ENCODE measurements at places on chromosomes 12 and 14.

- no peak for DNase-seq
Observed at GRCh38 chr14:92539875-92540274, 26.3 kb downstream of the RIN3 start.

- DNase-seq = no peak
Observed at GRCh38 chr12:103799504-103799856, 41.6 kb downstream of the NT5DC3 start.

DNA sequence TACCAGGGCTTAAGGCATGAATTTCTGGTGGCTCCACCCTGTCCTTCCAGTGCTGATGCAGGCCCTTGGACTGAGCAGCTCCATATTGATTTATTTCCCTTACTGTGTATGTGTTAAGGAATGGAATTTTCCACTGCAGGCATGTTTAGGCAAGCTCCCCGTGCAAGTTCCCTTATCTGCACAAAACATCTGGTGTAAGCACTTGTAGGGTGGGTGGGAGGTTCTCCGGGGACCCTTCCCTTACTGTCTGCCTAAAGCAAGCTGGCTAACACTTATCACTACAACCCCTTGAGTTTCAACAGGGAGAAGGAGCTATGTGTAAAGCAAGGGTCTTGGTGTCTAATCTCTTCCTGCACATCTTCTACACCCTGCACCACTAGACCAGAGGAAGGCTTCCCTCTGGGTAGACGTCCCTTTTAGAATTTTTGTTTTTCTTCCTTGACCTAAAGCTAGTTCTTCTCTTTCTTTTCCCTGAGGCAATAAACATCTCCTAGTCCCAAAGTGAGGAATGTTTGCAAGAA, 22.0 kb upstream of the DRAM1 start:
- no peak for DNase-seq

DNA sequence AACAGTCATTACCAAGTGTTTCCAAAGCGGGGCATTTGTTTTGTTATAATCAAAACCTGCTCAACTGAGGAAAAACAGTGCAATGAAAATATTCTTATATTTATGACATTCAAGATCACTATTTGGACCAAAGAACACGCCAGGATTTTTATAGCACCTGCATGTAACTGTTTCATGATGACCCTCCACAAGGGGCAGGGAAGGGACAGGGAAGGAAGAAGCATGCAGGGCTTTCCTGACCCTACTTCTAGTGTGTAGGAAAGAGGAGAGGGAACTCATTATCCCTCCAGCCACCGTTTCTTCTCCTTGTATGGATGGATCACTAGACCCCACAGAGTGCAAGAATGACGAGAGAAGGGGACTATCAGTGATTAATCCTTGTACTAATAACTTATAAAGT, 49.4 kb downstream of the SPPL3 start:
- DNase-seq = no peak

GRCh38 chr14:78637908-78638475, 467.8 kb downstream of the NRXN3 start:
- no peak for DNase-seq

DNA sequence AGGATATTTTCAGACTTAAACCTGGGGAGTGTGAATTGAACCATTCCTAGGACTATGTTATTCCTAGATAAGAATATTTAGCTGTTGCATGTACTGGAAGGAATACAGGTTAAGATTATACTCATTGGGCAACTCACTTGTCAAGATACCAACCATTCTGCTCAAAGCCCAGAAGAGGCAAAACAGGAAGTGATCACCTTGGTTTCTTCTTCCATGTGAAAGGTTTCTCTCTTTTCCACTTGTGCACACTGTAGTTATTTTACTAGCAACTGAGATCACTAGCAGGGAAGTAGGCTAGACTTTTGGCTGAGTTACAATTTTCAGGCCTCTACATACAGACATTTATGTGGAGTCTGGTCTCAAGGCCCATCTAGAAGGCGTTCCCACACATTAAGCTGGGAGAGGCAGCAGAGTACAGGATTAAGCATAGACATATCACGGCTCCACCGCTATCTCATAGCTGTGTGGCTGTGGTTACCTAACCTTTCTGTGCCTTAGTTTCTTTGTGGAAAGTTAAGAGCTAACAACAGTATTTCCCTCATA, 83.9 kb upstream of the FERMT2 start:
- DNase-seq = no peak

GRCh38 chr14:64279704-64280668, 14.2 kb downstream of the ESR2 start:
- DNase-seq = no peak

DNA sequence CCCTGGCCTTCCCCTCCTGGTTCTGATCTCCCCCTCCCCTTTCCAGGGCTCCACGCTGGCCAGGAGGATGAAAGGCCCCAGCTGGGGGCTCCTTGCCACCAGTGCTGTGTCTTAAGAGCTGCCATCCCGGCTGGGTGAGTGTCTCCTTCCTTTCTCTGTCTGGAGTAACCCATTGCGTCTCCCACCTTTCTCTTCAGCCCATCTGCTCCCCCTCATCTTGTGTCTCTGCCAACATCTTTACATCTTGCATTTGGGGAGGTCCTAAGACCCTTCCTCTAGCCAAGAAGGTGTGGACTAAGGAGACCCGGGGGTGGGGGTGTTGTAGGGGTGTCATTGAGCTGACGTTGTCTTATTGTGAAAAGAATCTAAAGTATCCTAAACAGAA, 505 bp downstream of the BCL2L2 start:
- DNase-seq = no peak

GRCh38 chr14:53391156-53391555, 238.0 kb upstream of the DDHD1 start:
- no peak for DNase-seq

GRCh38 chr12:92030618-92031017, 115.0 kb downstream of the BTG1 start:
- DNase-seq = peak; percentile 54

- no peak for DNase-seq
Observed at GRCh38 chr14:37596790-37597472, 1.5 kb downstream of the TTC6 start.
